ENCODE measurements at places on chromosomes 5 and 9. TPM values are rescaled to one million over a fixed set of nuclear protein-coding genes. Genes with fewer than 3 reads are reported as not detected.

DNA sequence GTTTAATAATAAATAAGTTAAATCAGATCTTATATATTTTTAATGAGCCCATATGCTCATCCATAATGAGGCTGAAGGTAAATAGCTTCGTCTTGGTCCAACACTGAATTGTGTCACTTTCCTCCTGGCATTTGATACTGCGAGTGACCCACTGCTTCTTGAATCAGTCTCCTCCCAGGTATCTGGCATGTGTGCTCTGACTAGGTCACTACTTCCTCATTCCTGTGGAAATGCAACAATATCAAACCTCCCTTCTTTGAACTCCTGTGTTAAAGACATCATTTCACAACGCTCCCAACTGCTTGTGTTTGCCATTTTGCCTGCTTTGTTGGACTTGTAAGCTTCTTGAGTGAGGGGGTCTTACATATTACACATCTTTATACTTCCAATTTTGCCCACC, 157.7 kb downstream of the SLC24A2 start:
- DNase-seq = no peak

IL5 gene
- 84.3 TPM for total RNA-seq

GRCh38 chr5:172715931-172716682, 54.9 kb downstream of the DUSP1 start:
- peak; percentile 41 for DNase-seq

- peak; percentile 32 for DNase-seq
Measured at GRCh38 chr5:179241764-179242370, 103.4 kb downstream of the ADAMTS2 start.

OTULIN gene
- total RNA-seq = 87.6 TPM
